ENCODE measurements at places on chromosomes 7 and 10. TPM values are rescaled to one million over a fixed set of nuclear protein-coding genes. Genes with fewer than 3 reads are reported as not detected.

Gene ADAM22
- 0.61 TPM for total RNA-seq

DNA sequence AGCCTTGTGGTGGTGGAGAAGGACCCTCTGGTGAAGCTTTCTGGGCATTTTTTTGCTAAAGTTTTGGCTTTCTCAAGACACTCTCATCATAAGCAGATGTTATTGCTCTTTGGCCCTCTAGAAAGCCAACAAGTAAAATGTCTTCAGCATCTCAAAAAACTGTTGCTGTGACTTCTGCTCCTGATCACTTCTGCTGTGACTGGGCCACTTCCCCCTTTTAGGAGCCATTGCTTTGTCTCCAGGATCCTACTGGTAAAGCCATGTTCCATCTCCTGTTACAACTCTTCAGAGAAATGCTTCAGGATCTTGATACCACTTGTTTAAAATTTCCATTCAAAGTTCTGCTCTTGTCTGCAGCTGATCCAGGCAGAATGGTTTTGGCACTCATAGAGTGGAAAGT lies 10.9 kb downstream of the PARP12 start:
- DNase-seq: no peak
- peaks cover 16% of the 10 kb centered on the region for H3K4me1 ChIP-seq
- H3K27me3 ChIP-seq: no peaks in the 10 kb centered on the region
- no peaks in the 10 kb centered on the region for H3K36me3 ChIP-seq
- no peak overlapping the region for H3K27ac ChIP-seq
- no peak overlapping the region for H3K4me3 ChIP-seq

Gene CLDN15
- 5.2 TPM for total RNA-seq

DNA sequence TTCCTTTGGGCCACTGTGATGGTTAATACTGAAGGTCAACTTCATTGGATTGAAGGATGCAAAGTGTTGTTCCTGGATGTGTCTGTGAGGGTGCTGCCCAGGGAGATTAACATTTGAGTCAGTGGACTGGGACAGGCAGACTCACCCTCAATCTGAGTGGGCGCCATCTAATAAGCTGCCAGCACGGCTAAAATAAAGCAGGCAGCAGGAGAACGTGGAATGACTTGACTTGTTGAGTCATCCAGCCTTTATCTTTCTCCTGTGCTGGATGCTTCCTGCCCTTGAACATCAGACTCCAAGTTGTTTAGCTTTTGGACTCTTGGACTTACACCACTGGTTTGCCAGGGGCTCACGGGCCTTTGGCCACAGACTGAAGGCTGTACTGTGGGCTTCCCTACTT lies 1046.9 kb downstream of the TYW1 start:
- H3K27ac ChIP-seq: no peak overlapping the region
- H3K4me1 ChIP-seq: no peaks in the 10 kb centered on the region
- no peak for DNase-seq
- no peaks in the 10 kb centered on the region for H3K36me3 ChIP-seq

Gene VPS37D
- 3.3 TPM for total RNA-seq

DNA sequence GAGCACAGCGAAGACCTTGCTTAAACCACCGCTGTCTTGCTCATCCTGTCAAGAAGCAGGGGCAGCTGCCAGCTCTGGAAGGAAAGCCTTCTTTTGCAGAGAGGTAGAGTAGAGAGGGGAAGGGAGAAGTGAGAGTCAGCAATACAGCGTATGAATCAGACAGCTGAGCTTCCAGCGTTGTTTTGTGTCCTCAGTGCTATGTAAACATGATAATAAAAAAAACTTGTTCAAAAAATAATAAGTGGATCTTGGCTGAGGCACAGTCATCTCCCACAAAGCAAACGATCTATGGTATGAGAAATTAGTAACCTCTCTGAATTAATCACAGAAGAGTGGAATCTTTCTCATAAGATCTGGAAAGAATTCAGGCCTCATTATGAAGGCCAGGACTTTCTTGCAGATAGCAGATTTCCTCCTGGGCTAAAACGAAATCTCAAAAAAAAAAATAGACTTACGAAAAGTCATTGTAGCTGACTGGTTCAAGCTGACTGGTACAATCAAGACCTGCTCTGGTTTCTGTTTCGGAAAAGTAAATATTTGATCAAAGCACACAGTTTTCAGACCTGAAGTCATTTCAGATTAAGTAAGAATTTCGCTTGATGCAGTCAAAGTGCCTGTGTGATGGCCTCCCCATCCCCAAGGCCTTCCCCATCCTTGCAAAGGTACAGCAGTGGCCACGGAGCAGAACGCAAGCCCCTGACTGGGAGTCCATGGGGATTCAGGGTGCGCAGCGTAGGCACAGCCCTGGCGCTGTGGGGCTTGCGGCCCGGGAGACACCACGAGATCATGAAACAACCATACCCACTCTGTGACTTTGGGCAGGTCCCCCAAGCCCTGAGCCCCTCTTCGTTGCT lies 29.4 kb downstream of the CHST15 start:
- H3K27me3 ChIP-seq: no peaks in the 10 kb centered on the region
- DNase-seq: no peak
- H3K36me3 ChIP-seq: no peaks in the 10 kb centered on the region

Gene C10orf105
- total RNA-seq: not detected

DNA sequence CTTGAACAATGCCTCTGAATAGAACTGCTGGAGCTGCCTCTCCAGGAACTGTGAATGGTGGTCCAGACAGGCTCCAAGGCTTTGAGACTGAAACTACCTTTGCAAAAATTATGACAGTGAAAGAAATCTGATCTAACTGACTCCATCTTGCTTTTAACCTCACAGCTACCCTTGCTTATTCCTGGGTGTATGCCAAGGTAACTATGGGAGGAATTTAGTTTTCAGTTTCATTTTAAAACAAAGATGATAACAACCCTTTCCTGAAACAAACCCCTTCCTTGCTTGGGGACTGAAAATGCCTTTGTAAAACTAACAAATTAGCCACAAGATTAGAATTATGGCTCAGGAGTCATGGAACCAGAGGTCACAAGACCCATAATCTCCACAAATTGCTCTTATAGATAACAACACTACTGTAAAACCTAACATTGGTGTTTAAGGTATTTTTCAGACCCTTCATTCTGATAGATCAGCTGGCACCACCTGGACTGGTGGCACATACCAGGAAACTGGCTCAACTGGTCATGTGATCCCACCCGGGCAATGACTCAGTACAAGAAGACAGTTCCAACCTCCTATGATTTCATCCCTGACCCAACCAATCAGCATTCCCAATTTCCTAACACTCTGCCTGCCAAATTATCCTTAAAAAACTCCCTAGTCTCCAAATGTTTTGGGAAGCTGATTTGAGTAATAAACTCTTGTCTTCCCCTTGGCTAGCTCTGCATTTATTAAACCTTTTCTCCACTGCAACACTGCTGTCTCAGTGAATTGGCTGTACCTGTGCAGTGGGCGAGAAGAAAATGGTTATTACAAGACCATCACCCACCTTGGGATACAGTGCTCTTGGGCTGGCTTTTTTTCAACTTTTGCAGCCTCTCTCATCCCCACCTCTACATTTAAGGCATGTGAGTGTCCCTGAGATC lies 608.1 kb downstream of the TYW1 start:
- no peak overlapping the region for H3K27ac ChIP-seq
- no peaks in the 10 kb centered on the region for H3K36me3 ChIP-seq
- no peak overlapping the region for H3K4me3 ChIP-seq

Gene ZNF425
- total RNA-seq: 0.84 TPM

DNA sequence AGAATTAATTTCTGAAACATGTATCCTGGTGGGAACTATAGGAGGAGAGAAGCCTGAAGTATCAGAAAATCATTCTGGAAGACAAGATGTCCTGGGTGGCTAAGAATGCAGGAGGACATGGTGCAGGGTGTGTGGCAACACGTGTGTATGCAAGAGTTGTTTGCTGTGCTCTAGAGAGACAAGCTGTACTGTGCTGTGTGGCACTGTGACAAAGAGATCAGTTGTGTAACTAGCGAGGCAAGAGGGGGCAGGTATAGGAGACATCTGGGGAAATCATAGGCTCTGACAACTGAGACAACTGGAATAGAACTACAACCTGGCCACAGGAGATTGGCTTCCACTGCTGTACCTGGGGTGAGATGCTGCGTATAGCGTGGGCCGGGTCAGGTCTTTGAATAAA lies 9.3 kb downstream of the ITGA8 start:
- no peaks in the 10 kb centered on the region for H3K4me1 ChIP-seq
- no peaks in the 10 kb centered on the region for H3K36me3 ChIP-seq
- no peak overlapping the region for H3K27ac ChIP-seq

Gene CPED1
- total RNA-seq: 8.5 TPM

GRCh38 chr7:120033114-120033513 lies 239.9 kb upstream of the KCND2 start:
- H3K36me3 ChIP-seq: no peaks in the 10 kb centered on the region
- DNase-seq: no peak
- no peak overlapping the region for H3K27ac ChIP-seq
- no peak overlapping the region for H3K4me3 ChIP-seq
- H3K27me3 ChIP-seq: no peaks in the 10 kb centered on the region

DNA sequence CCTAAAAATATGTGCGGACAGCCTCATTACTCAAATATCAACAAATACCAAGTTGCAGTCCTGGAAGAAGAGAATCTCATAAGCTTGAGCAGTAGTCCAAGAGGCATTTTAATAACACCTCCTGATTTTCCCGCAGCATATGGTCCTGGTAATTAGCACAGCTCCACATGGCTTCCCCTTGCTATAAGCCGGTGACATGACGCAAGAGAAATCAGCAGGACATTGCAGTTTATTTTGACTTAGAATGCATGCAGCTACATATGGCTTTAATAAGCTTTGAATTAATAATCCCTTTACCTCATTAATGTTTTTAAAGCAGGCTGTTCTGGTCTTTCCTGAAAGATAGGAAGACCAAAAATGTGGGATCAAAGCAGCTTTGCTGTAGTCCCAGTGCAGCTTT lies 137.6 kb downstream of the RAMP3 start:
- H3K4me3 ChIP-seq: no peak overlapping the region
- no peak for DNase-seq
- no peaks in the 10 kb centered on the region for H3K4me1 ChIP-seq

GRCh38 chr10:96478355-96478754 lies 35.4 kb downstream of the TLL2 start:
- H3K27me3 ChIP-seq: no peaks in the 10 kb centered on the region

GRCh38 chr7:155729847-155730246 lies 82.4 kb downstream of the SHH start:
- H3K4me3 ChIP-seq: no peak overlapping the region
- no peaks in the 10 kb centered on the region for H3K27me3 ChIP-seq
- peaks cover 2% of the 10 kb centered on the region for H3K36me3 ChIP-seq
- H3K4me1 ChIP-seq: peaks cover 26% of the 10 kb centered on the region
- DNase-seq: no peak

- no peak overlapping the region for H3K4me3 ChIP-seq
- H3K27ac ChIP-seq: no peak overlapping the region
- no peaks in the 10 kb centered on the region for H3K27me3 ChIP-seq
Observed at GRCh38 chr10:76141376-76141775, 710.0 kb downstream of the LRMDA start.

DNA sequence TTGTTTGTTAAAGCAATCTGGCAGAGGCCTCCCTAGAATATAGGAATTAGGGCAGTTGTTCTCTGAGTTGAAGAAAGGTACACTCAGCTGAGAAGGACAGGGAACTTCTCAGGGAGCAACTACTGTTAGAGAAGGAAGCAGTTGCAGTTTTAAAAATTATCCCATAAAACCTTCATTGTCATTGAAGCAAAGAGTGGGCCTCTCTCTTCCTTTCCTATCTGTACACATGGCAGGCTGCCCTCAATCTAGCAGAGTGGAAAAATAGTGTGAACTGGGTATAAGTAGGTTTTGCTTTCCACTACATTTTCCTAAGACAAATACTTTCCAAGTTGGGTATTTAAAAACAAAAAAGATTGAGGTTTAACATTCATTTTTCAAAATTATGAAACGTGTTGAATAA lies 236.7 kb upstream of the KLF14 start:
- peaks cover 14% of the 10 kb centered on the region for H3K36me3 ChIP-seq
- H3K4me3 ChIP-seq: no peak overlapping the region
- H3K4me1 ChIP-seq: peaks cover 3% of the 10 kb centered on the region
- H3K27ac ChIP-seq: no peak overlapping the region
- no peak for DNase-seq

DNA sequence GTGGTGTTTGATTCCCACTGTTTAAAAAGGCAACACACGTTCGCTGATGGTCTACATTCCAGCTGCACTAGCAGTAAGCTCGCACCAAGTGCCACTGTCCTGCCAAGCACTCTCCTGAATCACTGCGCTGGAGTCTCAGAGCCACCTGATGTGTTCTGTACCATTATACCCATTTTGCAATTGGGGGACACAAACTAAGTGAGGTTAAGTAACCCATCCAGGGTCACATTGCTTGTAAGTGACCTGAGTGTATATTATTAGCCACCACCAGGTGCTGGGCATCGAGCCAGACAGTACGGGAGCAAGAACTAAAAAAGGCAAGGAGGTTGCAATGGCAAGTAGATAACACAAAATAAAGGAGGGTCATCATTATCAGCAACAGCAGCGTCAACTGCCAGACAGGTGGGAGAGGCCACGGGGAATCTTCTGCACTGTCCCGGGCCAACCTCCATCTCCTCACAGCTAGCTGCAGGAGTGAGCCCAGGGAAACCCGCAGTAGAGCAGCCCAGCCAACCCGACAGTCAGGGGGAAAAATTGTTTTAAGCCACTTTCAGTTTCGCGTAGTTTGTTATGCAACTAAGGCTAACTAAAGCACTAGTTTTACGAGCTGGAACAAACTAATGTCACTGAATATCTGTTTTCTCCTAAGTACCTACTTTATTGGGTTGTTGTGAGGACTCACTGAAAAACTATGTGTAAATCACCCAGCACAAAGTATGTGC lies 712 bp upstream of the CPVL start:
- peaks cover 6% of the 10 kb centered on the region for H3K4me1 ChIP-seq
- H3K4me3 ChIP-seq: peak overlapping the region; percentile 50
- H3K27me3 ChIP-seq: no peaks in the 10 kb centered on the region
- peak; percentile 58 for DNase-seq
- no peaks in the 10 kb centered on the region for H3K36me3 ChIP-seq
- no peak overlapping the region for H3K27ac ChIP-seq

DNA sequence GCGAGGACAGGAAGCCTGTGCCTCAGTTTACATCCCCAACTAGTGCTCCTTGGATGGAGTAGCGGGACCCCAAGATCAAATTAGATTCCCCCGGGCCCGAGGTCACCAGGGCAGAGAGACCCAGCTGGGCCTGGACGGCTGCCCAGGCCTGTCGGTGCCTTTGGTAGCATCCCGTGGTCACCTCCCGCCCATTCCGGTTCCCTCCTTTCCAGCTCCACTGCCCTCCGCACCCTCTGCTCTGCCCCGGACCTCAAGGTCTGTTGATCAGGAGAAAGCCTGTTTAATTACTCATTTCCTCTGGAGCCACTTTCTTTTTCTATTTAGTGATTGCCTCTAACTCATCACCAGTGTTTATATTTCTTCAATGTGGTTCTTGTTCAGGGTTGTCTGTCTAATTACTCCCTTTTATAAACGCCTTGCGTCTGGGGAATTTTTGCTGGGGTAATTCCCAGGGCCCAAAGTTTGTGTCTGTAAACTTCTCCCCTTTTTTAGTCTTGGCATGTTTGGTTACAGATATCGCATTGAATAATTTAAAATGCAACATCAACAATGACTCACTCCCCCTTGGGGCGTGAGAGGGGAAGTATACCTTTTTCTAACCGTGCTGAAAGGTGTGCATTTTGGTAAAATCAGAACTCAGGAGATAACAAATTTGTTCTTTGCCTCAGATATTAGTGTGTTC lies 1.9 kb downstream of the FOXK1 start:
- H3K4me1 ChIP-seq: peaks cover 4% of the 10 kb centered on the region
- H3K27me3 ChIP-seq: no peaks in the 10 kb centered on the region
- H3K4me3 ChIP-seq: peak overlapping the region; percentile 87
- no peaks in the 10 kb centered on the region for H3K36me3 ChIP-seq

Gene FIS1
- total RNA-seq: 133 TPM

Gene NUTM2E
- total RNA-seq: not detected

GRCh38 chr7:84228526-84228925 lies 33.9 kb upstream of the SEMA3A start:
- no peak overlapping the region for H3K27ac ChIP-seq
- no peak overlapping the region for H3K4me3 ChIP-seq
- H3K36me3 ChIP-seq: no peaks in the 10 kb centered on the region
- H3K4me1 ChIP-seq: no peaks in the 10 kb centered on the region
- no peaks in the 10 kb centered on the region for H3K27me3 ChIP-seq

Data from liver (tissue), 10 donors.